ENCODE measurements at places on chromosomes 16 and 17.
A peak's percentile ranks its signal among the peaks of the same experiment; 100 is the strongest.

DNA sequence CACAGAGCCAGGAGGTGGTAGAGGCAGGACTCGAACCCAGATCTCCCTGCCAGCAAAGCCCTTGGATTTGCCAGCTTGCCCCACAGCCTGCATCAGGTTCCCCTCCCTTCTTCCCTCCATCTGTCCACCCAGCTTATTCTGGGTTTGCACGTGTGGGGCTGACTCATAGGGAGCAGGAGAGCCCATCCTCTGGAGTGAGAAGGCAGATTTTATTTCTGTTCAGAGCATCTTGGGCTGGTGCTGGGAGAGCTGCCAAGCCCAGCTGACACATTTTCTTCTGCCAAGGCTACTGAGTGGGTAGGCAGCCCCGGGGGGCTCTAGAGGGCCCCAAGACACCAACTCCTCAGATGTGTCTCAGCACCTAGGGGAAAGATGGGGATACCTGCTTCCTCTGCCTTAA lies 106.3 kb upstream of the CRHR1 start:
- DNase-seq: no peak

- DNase-seq: no peak
These were observed 145.3 kb downstream of the FOXL1 start for GRCh38 chr16:86723689-86724088.

- DNase-seq: no peak
These were observed 7.2 kb downstream of the MPO start for GRCh38 chr17:58273453-58274104.

GRCh38 chr16:8194794-8195193 lies 395.5 kb downstream of the TMEM114 start:
- DNase-seq: no peak

DNA sequence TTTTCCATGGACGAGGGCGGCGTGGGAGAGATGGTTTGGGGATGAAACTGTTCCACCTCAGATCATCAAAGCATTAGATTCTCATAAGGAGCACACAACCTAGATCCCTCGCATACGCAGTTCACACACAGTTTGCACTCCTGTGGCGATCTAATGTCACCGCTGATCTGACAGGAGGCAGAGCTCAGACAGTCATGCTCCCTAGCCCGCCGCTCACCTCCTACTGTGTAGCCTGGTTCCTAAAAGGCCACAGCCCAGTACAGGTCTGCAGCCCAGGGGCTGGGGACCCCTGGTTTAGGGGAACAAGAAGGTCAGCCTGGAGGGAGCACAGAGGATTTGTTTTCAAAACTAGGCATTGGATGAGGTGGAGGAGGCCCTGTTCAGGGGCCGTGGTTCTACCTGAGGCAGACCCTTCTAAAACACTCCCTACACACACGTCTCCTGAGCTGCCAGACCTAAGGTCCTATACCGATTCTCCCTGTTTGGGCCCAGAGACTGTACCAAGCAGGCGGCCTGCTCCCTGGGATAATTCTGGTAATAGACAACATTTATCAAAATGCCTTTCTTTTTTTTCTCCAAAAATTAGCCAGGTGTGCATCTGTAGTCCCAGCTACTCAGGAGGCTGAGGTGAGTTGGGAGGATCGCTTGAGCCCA lies 38.6 kb downstream of the AXIN2 start:
- DNase-seq: peak; percentile 25

DNA sequence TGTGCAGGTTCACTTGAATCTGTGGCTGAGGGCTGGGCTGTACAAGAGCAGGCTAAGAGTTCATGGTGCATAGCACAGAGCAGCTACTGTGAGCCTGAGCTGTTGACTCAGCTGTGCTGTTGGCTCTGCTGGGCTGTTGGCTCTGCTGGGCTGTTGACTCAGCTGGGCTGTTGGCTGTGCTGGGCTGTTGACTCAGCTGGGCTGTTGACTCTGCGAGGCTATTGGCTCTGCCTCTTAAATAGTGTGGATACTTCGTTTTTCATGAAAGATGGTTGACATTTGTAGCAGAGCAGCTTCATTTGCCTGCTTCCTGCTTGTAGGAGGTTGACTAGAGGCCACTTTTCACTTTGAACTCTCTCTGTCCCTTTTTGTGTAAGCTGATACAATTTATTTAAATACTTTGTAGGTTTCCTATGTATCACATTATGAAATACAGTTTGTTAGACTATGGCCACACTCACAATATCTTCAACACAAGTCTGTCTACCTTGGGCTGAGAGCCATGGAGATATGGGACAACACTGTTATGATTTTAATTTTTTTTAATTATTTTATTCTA lies 40.3 kb upstream of the CCNF start:
- no peak for DNase-seq

DNA sequence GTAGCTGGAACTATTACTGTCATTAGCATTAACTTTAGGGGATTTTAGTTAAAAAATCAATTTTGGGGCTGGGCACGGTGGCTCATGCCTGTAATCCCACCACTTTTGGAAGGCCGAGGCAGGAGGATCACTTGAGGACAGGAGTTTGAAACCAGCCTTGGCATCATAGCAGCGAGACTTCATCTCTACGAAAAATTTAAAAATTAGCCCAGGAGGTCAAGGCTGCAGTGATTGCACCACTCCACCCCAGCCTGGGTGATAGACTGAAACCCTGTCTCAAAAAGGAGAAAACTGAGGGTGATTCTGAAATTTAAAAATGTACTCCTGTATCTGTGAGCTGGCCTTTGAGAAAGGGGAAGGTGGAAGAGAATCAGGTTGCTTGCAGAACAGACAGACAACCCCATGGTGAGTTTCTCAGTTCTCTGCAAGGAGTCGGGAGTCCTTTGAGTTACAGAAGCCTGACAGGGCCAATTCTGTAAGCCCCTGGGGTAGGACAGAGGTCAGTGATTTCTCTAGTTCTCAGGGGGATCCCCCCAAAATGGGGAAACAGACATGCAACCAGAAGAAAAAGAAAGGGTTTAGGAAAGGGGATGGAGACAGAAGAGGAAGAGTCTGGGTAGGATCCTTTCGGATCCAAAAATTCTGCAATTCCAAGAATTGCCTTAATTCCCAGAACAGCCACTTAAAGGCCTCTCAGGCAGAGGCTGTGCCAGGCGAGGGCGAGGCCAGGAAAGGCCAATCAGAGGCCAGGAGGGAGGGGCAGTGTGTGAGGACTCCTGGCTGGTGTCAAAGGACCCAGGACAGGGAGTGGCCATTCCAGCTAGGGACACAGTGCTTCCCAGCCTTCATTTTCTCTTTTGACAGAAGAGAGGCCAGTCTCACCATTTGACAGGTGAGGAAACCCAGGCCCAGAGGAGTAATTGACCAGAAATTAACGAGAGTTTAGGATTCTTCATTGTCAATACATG lies 6.7 kb downstream of the NUPR1 start:
- no peak for DNase-seq

DNA sequence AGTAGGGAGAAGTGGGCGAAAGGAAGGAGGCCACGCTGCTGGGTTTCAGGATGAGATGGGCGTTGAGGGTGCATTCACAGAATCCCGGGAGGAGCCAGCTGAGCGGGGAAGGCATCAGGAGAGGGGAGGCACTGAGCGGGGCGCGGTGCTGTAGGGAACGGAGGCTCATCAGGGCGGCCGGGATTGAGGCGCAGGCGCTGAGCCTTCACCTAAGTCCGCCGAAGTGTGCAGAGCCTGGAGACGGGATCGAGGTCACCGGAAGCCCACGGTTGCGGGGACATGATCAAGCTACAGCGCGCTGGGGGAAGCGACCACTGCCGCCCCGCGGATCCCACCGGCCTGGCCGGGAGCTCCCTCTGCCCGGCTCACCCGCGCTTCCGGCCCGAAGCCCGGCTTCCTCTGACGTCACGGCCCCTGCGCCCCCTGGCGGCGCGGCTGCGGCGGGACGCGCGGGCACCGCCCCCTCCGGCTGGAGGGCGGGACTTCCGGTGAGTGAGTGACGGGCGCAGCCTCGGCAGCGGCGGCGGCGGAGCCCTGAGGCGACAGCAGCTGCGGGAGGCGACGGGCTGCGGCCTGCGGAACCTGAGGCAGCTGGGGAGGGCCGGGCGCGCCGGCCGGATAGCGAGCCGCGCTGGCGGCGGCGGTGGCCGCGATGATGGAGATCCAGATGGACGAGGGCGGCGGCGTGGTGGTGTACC lies at the start of gene MAPK8IP3:
TSS of gene MAPK8IP3 (plus strand) at position 508 of the 698 bp plus-strand sequence. CDS start at position 653, 145 bp downstream.
- DNase-seq: peak; percentile 97

GRCh38 chr16:55668340-55669281 lies 12.8 kb downstream of the SLC6A2 start:
- no peak for DNase-seq

- peak; percentile 76 for DNase-seq
These were observed at the start of gene MLLT6 for GRCh38 chr17:38704606-38705522. Gene MLLT6, plus strand, starts transcription at chr17:38705273. Its CDS starts 360 bp downstream, at chr17:38705633.

- no peak for DNase-seq
These were observed 25.9 kb downstream of the AMFR start for GRCh38 chr16:56399486-56399885.

DNA sequence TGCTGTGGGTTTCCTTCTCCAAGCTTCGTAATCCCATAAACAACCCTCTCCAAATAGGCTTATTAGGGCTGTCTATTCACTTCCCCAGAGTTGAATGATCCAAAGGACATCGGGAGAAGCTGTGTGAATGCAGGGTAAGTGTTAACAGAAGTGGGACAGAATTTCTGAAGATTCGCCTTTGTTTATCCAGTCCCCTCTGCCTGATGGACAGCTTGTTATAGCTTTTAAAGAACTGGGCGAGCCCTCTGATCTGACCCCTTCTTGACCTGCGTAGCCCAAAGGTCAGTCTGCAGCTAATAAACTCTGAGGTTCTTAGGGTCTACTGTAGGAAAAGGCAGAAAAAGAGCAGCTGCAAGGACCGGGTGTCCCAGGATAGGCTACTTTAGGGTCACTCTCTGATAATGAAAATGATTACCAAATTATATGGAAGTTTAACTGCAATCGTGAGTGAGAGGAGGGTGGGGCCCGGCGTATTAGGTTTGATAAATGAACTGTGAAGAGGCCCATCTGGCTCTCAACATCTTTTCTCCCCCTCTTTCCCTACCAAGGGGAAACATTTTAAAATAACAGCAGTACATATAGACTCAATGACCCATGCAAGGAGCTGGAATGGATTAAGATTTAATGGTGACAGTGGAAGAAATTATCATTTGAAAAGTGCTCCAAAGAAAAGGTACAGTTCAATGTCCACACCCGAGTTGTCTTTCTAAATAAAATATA lies 233.4 kb downstream of the FTO start:
- no peak for DNase-seq

GRCh38 chr16:53892155-53892554 lies 188.2 kb downstream of the FTO start:
- DNase-seq: peak; percentile 35

- no peak for DNase-seq
These were observed 821 bp upstream of the GFAP start for GRCh38 chr17:44915862-44916780.

- no peak for DNase-seq
These were observed 47.9 kb downstream of the WDR59 start for GRCh38 chr16:74936902-74937560.

DNA sequence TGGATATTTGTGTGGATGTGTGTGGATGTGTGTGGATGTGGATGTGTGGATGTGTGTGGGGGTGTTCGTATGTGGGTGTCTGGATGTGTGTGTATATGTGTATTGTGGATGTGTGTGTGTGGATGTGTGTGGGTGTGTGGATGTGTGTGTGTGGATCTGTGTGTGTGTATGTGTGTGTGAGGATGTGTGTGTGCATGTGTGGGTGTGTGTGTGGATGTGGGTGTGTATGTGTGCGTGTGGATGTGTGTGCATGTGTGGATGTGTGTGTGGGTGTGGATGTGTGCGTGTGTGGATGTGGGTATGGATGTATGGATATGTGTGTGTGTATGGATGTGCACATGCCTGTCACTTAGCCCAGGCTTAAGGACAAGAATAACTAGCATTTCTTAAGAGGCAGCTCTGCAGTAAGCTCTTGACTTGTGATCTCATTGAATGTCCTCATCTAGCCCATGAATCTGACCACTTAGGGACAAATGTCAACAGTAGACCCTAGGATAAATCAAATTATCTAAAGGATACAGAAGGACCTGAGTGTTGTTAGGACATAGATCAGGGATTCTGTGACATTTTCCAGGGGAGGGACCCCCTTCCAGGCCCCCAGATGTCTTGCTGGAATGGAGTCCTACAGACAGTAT lies 83.5 kb downstream of the BMERB1 start:
- DNase-seq: no peak

- no peak for DNase-seq
These were observed 23.5 kb downstream of the DNASE1 start for GRCh38 chr16:3677994-3678393.

GRCh38 chr16:72902206-72902605 lies 145.7 kb downstream of the ZFHX3 start:
- no peak for DNase-seq

GRCh38 chr16:82300374-82300951 lies 130.4 kb upstream of the MPHOSPH6 start:
- no peak for DNase-seq

GRCh38 chr17:16935786-16936185 lies 36.1 kb downstream of the TNFRSF13B start:
- DNase-seq: no peak

GRCh38 chr17:78230252-78230962 lies 1.0 kb upstream of the TMEM235 start:
- no peak for DNase-seq

DNA sequence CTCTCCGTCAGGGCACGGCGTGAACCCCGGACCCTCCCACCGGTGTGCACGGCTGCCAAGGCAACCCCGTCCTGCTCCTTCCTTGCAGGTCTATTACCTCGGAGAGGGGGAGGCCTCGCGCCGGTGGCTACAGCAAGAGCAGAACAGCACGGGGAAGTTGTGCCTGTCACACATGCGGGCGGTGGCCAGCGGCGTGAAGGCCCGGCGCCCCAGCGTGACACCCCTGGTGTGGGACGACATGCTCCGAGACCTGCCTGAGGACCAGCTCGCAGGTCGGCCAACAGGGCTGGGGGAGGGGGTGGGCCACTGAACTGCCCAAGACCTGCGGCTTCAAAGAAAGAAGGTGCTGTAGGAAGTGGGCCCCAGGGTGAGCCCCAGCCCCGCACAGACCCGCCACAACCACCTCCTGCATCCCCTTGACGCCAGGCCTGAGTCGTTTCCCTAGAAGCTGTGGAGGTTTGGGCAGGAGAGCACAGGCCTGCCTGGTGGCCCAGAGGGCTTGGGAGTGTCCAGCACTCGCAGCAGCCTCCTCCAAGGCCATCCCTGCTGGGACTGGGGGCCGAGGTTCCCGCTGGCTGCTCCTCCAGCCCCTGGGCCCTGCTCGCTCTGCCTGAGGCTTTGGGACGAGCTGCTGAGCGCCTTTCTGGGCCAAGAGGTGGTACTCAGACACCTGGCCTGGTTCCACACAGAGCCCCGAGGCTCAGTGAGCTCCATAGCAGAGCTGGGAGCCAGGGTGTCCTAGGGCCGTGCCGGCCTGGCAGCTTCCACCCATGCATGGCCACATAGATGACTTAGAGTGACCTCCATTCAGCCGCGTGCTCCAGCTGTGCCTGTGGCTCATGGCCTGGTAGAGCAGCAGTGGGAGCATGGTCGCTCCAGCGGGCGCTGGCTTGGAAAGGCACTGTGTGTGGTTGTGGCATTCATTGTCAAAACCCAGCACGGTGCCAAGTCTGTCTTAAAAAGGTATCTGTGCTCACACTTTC lies 14.7 kb downstream of the CYBC1 start:
- no peak for DNase-seq

GRCh38 chr17:5785338-5785737 lies 201.0 kb upstream of the NLRP1 start:
- DNase-seq: no peak
